ENCODE measurements at places on chromosomes 7 and 10. TPM values are rescaled to one million over a fixed set of nuclear protein-coding genes. Genes with fewer than 3 reads are reported as not detected.

Gene GNGT1
- polyA plus RNA-seq = not detected

Gene POM121C
- 7.9 TPM for polyA plus RNA-seq

Gene XRCC2
- 1.6 TPM for polyA plus RNA-seq

Gene RPEL1
- not detected for polyA plus RNA-seq

Gene GDF10
- not detected for polyA plus RNA-seq

Gene EBLN1
- polyA plus RNA-seq = not detected

Gene MRLN
- polyA plus RNA-seq = not detected

Gene PRSS58
- polyA plus RNA-seq = not detected

Gene OR2A7
- polyA plus RNA-seq = 0.53 TPM

Gene EVX1
- not detected for polyA plus RNA-seq

Gene RSU1
- polyA plus RNA-seq = 339 TPM

Gene ANKRD2
- 0.37 TPM for polyA plus RNA-seq

Gene LBX1
- not detected for polyA plus RNA-seq

Gene SOSTDC1
- not detected for polyA plus RNA-seq

Gene FGF8
- not detected for polyA plus RNA-seq

Gene CHN2
- polyA plus RNA-seq = not detected

Gene SPACDR
- 0.21 TPM for polyA plus RNA-seq

Gene KNDC1
- 1.1 TPM for polyA plus RNA-seq

Measured in BJ (cell line).